Progenitor cell of endocrine pancreas (in vitro differentiated cells): ENCODE measurements at places on chromosomes 2 and 18. TPM values are rescaled to one million over a fixed set of nuclear protein-coding genes. Genes with fewer than 3 reads are reported as not detected.

DNA sequence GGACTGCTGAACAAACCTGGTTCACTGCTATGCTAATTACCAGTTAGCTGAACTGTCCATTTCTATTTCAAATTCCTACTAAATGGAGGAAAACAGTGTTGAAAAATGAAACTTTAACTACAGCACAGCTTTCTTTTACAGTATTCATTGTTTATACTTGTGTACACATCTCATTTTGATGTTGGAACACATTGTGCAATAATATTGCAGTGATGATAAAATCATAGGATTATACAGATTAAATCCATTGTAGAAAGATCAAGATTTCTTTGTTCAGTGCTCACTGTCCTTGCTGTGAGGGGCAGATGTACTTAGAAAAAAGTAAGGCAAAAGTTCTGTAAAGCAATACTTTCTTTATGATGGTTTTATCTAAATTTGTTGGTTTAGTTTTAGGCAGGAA, 1055.1 kb downstream of the LRP1B start:
- no peak for DNase-seq

- no peak for DNase-seq
These were observed 312.2 kb downstream of the LRATD1 start for GRCh38 chr2:14944562-14945346.

DNA sequence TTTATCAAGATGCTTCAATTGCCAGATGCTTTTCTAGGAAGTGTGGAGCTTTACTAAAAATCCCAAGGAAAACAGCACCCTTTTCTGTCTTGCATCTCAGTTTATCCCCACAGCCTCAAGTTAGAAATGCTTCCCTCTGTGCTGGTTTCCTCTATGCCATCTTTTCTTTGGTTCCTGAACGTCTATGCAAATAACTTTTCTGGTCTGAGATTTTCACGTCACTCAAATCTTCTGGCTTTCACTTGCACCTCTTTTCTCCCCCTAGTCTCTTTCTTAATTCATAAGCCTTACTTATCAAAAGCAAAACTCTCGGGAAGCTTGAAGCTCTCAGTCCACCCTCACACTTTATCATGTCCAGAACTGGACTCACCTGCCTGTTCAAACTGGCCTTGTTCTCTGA, 33.9 kb downstream of the ARHGAP25 start:
- DNase-seq = no peak

DNA sequence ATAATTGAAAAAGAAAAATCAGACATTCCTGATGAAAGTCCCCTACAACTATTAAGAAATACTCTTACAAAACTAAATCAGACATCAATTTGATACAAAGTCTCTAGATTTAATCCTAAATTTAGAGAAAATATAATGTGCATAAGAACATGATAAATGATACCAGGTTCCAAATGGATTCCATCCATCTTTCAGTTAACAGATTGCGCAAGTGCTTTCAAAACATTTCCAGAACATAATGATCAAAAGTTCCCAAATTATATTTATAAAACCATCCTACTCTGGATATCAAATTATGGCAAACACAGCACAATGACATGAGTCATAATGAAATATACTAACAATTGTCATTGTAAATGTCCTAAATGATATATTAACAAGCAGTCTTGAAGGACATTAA, 151.0 kb upstream of the GYPC start:
- no peak for DNase-seq

- DNase-seq = no peak
These were observed 4.3 kb downstream of the CASP8 start for GRCh38 chr2:201264472-201265173.

- no peak for DNase-seq
These were observed 13.6 kb upstream of the LIPG start for GRCh38 chr18:49548229-49548636.

GRCh38 chr2:204325468-204325867, 219.8 kb upstream of the PARD3B start:
- peak; percentile 44 for DNase-seq

GRCh38 chr18:28177828-28178635, 1.1 kb upstream of the CDH2 start:
- peak; percentile 78 for DNase-seq

- DNase-seq = no peak
These were observed 145.1 kb upstream of the CDH19 start for GRCh38 chr18:66749030-66749429.

GRCh38 chr2:212592695-212593094, 54.1 kb upstream of the ERBB4 start:
- no peak for DNase-seq

GRCh38 chr18:8034674-8035073, 467.6 kb downstream of the PTPRM start:
- no peak for DNase-seq

DNA sequence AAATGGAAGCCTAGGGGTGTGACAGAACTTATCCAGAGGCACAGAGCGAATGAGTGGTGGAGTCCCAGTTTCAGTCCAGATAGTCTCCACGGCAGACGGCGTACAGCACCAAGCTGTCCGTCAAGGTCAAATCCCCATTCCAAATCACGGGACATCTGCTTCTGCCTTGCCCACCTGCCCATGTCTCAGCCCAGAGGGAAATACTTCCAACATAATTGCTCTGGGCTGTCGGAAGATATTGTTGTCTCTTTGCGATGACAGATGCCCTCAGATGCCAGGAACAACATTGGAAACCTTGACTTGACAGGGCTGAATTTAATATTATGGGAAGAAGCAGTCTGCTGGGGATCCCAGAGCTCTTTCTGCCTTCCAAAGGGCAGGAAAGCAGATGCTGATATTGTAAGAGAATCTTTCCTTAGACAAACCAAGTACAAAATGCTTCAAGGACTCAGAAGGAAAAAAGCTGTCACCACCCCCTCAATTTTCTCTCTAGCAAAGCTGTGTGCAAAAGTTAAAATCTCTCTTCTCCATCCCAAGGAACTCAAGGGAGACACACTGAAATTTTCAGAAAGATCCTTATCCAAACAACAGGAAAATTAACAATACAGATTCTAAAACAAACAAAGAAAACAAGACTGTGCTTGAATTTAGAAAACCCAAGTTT, 364.0 kb downstream of the LRATD1 start:
- no peak for DNase-seq

DNA sequence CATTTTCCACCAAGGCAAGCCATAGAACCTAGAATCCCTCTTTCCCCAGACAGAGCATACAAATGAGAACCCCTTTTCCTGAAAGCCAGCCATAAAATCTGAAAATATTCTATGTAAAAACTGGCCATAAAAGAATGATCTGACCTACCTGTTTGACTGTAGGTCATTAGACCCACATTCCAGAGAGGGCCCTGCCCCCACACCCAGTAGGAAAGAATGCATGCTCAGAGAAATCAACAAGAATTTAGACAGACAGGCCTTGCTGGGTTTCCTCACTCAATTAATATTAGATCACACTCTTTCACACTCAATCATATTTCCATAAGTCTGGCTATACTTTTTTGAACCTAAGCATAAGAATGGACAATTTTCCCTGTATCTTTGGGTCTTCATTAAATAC, 929.5 kb downstream of the ERBB4 start:
- no peak for DNase-seq

DNA sequence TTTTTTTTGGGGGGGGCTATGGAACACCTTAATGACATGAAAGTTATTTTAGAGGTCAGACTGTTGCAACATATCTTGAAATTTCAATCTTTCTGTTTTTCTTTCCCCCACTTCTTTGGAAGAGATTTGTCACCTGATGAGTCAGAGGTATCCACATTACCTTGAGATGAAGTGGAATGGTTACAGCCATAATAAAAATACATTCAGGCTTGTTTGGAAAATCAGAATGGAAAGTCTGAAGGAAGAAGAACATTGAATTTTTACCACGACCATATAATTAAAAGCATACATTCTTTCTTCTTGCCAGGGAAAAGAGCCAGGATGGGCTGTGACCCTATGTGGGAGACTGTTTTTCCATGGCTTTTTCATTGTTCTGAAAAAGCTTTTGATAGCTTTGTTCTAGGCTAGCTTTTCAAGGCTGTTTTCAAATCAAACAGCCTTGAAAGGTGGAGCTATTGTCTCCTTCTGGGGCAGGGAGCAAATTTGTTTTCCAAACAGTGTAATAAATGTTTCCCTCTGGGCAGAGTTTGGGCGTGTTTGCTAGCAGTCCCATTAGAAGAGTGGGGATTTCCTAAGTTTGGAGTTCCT, 2.3 kb upstream of the GTF3C3 start:
- DNase-seq = no peak

DNA sequence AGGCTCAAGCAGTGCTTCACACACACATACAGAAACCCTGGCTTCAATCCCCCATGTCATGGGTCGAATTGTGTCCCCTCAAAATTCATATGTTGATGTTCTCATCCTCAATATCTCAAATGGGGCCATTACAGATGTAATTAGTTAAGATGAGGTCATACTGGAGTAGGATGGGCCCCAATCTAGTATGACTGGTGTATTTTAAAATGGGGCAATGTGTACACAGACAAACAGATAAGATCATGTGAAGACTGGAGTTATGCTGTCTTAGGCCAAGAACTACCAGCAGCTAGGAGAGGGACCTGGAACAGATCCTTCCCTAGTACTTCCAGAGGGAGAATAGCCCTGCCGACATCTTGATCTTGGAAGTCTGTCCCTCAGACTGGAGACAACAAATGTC, 167.7 kb downstream of the MYO3B start:
- no peak for DNase-seq

GRCh38 chr2:216505133-216506106, 6.8 kb downstream of the RPL37A start:
- DNase-seq = no peak

DNA sequence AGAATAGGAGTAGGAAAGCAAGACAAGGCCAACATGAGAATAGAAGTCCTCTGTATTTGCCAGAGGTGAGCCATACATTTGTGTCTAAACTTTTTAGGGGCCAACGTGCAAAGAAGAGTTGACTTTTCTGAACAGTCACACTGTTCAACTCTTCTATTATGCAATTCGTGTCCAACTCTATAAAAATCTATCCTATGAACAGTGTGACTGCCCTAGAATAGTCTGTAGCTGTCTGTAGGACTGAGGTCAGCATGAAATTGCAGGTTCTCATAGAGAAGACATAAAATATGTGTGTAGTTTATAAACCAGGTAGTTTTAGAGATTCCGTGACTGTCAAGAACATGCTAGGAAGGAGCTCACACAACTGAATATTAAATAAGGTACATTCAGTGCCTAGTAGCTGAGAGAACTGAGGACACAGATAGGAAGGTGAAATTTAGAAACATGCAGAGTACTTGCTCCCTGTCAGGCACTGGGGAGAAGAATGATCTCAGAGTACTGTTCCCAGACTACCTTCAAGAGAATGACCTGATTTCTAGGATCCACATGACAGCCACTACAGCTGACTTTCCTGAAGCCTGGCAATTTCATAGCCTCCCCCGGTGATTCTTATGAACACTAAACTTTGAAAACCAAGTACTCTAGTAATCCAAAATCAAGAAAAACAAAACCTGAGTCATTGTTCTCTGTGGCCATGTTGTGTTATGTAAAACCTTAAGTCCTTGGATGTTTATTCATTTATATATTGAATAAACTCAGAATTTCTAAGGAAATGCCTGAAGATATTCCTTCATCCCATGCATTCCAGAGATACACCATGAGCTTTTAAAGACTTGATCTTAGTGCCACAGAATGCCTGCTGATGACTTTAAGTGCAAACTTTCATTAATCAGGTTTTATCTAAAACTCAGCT, 201.5 kb upstream of the BOD1L2 start:
- DNase-seq = no peak

GRCh38 chr2:145284551-145284950, 764.6 kb upstream of the ZEB2 start:
- DNase-seq = no peak

GRCh38 chr2:68943581-68944568, 8.8 kb downstream of the GKN2 start:
- DNase-seq = peak; percentile 56

GRCh38 chr2:171163261-171163660, 2.6 kb upstream of the TLK1 start:
- no peak for DNase-seq

GRCh38 chr2:234880551-234881211, 71.1 kb upstream of the SH3BP4 start:
- DNase-seq = no peak

DNA sequence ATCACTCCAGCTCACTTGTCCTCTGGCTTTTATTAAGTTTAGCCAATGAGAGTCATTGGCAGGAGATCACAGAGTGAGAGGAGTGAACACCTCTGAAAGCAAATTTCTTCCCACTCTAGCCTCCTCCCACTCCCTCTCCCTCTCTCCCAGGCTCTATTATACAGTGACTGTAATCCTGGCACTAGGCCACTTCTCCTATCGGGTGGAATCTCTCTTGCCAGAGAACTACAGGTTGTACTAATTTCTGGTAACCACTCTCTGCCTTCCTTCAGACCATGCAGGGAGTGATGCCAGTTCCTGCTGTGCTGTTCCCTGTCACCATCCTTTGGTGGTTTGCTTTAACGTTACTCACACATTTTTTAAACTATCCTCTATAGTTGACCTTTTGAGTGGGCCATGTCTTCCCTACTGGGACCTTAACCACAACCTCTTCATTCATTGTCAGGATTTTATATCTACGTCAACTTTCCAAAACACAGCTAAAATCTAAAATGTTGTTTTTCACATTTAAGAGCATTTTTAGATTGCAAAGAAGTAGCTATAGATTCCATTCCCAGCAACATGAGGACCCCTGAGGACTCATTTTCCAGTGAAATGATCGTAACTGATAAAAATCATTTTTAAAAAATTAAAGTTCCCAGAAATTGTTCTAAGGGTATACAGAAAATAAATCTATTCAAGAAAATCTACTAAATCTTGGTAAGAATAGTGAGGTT, 217.1 kb downstream of the MREG start:
- no peak for DNase-seq

- no peak for DNase-seq
These were observed 340.5 kb upstream of the KYNU start for GRCh38 chr2:142536966-142537365.

DNA sequence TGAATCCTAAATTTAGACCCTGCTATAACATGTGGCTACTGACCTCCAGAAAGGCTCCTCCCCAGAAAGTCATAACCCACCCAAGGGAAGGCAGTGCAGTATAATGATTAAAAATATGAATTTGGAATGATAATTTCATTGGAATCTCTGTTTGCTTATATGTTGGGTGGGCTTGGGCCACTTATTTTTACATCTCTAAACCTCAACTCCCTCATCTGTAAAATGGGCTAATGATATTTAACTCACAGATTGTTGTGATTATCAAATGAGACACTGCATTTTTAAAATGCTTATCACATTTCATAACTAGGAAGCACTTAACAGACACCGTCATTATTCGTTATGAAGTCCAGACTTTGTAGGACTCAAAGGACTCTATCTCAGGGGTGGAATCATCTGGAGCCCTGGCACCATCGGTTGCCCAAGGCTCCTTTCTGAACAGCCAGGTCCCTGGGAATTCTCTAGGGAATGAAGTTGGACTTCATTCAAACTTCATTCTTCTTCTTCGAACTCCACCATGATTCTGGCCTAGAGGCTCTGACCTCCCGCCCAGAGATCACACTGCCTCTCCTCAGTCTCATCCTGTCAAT, 33.1 kb upstream of the RMDN2 start:
- DNase-seq = no peak

GRCh38 chr2:222747526-222748160, 76.2 kb downstream of the MOGAT1 start:
- no peak for DNase-seq

Gene PDCD1
- total RNA-seq = not detected in 2 replicates

Gene SERPINB13
- not detected in 2 replicates for total RNA-seq

Gene LGALSL
- 22.6 and 23.9 TPM in 2 replicates for total RNA-seq

Gene TCF23
- not detected in 2 replicates for total RNA-seq

Gene MARCO
- total RNA-seq = not detected in 2 replicates

Gene ZNF532
- 184 and 190 TPM in 2 replicates for total RNA-seq

Gene DPP10
- total RNA-seq = 44.6 and 44.9 TPM in 2 replicates

Gene GPR55
- not detected in 2 replicates for total RNA-seq

Gene XIRP2
- 0.12 and 0.13 TPM in 2 replicates for total RNA-seq

Gene RAMP1
- total RNA-seq = 90.1 and 105 TPM in 2 replicates

Gene CNDP1
- 0.29 and 0.38 TPM in 2 replicates for total RNA-seq

Gene ABCG5
- not detected in 2 replicates for total RNA-seq

Gene LRRTM1
- 1.6 and 1.9 TPM in 2 replicates for total RNA-seq
